ENCODE measurements at places on chromosomes 1 and 21.

GRCh38 chr1:37901191-37901892 lies 42.0 kb upstream of the MTF1 start:
- no peak for DNase-seq

DNA sequence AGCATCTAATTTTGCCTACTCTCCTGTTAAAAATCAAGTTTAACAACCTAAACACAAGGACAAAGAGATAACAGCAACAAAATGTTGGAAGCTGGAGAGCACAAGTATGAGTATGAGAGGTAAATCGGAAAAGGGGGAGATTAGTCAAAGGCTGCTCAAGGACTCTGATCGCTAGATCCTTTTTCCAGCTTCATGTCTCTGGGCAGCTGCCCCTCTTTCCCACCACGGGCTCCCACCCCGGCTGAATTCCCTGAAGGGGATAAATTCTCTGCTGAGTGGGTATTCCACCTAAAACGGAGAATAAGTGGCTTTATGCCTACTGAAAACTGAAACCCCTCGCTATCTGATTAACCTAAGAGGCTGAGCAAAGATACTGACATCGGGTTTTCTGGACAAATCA lies 696 bp upstream of the CTBS start:
- no peak for DNase-seq

GRCh38 chr21:35027563-35028450 lies 21.3 kb downstream of the RUNX1 start:
- DNase-seq, result no peak

DNA sequence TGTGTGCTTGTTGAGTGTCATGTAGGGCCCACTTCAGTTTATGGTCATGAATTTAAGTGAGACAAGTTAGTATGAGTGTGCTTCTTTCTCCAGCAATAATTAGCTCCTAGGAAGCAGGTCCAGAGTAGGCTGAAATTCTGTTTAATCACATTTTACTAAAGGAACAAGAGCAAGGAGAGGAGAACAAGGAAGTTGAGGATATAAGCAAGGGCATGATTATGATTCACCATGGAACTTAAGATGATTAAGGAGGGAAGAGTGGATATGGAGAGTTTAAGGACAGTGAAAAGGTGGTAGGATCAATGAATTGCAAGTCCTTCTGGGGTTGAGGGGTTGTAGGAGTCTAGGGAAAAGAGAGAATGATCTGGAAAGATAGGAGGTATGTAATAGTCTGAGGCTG lies 3.1 kb upstream of the DIPK1A start:
- DNase-seq, result no peak

- DNase-seq, result no peak
Measured at GRCh38 chr1:167248707-167249642, 28.3 kb downstream of the POU2F1 start.

DNA sequence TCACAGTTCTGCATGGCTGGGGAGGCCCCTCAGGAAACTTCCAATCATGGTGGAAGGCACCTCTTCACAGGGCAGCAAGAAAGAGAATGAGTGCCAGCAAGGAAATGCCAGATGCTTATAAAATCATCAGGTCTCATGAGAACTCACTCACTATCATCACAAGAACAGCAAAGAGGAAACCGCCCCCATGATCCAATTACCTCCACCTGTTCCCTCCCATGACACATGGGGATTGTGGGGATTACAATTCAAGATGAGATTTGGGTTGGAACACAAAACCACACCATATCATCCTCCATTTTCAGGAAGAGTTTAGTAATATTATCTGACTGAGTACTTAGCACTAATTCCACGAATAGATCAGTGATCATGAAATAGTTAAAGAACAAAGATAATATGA lies 244.2 kb downstream of the LMO4 start:
- no peak for DNase-seq

GRCh38 chr1:241479294-241479693 lies 40.3 kb downstream of the FH start:
- no peak for DNase-seq

DNA sequence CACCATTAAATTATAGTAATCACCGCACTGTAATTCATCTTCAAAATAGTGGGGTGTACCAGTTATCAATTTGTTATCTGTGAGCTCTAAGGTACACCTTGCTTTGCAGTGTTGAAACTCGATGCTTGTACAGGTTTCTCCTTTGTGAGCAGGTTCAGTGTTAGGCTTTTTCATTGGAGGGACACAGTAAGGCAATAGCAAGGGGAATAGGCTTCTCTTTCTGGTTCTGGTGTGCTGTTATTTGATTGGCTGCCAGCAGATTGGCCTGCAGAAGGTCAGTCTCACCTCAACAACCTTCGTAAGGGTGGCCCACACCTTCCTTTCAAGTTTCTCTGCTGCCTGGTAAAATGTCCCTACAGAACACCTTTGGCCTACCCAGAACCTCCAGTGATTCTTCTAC lies 76.2 kb upstream of the B3GALT2 start:
- DNase-seq, result no peak

DNA sequence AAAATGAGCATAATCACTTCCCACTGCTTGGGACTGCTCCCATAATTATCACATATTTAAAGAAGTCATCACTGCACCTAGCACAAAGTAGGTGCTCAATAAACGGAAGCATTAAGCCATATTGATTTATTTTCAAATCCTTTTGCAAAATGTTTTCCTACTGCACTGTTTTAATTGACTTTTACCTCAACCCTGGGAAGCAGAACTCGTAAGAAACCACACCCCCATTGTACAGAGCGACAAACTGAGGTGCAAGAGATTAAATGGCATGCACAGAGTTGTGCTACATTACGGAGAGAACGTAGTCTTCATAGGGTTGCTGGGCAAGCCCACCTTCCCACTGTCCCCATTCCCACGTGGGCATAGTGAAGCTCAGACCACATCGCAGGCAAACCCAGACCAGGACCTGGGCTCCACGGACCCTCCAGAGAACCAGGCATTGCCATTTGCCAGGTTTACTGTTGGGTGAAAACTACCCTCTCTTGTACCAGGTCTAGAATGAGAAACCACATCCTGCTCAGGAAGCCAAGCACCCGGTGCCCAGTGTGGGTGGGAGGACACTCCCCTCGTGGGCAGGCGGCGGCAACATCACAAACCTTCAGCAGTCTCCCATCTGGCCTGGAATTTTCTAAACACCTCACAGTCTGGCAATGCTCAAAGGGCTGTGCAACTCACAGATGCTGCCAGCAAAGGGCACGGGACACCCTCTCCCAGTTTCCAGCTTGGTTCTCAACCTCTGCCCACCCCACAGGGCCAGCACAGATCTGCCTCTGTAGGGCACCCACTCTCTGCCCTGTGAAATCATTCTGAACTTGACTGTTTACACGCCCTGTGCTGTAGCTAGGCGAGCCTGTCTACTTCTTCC lies 8.2 kb downstream of the IFFO2 start:
- DNase-seq, result no peak

- no peak for DNase-seq
Measured at GRCh38 chr21:14303731-14304488, 79.0 kb downstream of the HSPA13 start.

GRCh38 chr1:158285756-158286241 lies 3.9 kb upstream of the CD1C start:
- DNase-seq, result no peak

- DNase-seq, result no peak
Measured at GRCh38 chr1:2274929-2275475, 46.9 kb downstream of the SKI start.

DNA sequence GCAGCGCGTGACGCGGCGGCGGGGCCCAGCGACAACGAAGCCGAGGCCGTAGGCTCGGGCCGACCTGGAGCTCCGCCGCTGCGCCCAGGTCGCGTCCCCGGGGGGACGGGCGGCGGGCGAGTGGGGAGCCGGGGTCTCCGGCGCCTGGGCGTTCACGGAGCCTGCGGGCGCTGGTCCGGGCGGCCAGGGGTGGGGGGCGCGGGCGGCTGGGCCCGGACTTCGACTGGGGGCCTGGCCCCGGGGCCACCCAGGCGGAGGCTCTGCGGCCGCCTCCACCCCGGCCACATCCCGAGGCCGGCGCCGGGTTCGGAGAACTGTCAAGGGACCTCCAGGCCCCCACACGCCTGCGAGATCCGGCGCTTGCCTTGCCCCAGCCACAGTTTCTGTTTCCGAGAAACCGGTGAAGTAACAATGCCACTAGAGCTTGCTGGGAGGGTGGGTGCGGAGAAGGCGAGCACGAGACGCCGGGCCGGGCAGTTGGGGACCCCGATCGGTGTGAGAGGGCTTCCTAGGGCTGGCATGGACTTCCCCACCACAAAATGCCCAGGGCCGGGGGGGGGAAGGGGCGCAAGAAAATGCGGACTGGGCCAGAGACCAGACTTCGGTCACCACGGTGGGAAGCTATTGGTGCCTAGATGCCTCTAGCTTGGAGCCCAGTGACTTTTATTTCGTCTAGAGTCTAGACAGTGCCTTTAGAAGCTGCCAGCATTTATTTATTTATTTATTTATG lies 501 bp downstream of the FBXO6 start:
- no peak for DNase-seq

DNA sequence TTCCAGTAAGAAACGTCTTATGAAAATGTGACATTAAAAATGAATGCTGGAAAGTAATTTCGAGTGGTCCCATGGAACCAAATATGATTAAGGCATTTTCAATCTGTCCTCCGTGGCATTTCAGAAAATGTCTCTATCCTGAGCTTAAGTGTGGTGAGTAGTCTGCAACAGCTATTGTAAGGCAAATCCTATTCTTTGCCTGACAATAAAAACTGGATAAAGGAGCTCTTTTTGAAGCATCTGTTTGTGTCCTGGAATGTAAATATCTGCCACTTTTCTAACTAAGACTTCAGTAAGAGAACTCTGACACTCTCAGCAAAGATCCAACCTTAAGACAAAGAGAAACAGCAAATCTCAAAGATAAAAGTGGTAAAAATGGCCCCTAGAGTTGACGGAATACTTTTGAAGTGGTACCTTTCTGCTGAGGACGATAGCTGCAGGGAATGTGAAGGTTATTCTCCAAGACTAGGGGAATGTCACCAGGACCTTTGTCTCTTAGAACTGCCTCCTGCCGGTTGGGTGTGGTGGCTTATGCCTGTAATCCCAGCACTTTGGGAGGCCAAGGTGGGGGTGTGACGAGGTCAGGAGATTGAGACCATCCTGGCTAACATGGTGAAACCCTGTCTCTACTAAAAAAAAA lies 486.7 kb upstream of the ZP4 start:
- DNase-seq, result no peak

DNA sequence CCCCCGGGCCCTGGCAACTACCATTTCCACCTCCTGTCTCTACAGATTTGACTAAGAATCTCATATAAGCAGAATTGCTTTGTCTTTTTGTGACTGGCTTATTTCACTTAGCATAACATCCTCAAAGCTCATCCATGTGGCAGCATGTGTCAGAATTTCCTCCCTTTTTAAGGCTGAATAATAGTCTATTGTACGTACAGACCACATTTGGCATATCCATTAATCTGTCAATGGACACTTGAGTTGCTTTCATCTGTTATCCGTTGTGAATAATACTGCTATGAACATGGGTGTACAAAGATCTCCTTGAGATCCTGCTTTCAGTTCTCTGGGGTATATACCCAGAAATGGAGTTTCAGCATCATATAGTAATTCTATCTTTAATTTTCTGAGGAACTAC lies 24.0 kb downstream of the SPATA21 start:
- no peak for DNase-seq

DNA sequence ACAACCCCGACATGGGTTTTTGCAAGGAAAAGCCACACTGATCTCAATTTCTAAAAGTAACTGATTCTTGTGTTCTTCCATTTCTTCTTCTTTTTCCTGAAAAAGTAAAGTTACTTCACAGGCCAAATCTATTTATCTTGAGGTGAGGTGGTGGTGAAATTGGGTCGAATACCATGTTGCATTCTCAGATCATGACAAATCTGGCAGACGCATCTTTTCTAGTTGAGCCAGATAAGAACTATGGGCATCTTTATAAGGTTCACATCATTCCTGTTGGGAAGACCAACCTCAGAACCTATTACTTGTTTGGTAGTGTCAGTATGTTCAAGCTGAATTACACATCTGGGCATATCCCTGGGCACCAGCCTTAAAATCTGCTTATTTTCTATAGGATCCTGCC lies 78.6 kb upstream of the USP25 start:
- DNase-seq, result no peak

DNA sequence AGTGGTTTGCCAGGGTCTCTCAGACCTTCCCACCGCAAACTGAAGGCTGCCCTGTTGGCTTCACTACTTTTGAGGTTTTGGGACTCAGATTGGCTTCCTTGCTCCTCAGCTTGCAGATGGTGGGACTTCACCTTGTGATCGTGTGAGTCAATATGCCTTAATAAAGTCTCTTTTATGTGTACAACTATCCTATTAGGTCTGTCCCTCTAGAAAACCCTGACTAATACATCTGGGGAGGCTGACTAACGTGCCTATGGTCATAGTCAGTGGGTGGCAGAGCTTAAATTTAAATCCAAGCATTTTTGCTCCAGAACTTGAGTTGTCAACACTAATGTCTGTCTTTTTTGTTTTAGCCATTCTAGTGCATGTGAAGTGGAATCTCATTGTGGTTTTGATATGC lies 76.5 kb upstream of the CHODL start:
- DNase-seq, result no peak

- DNase-seq, result no peak
Measured at GRCh38 chr21:16534408-16535101, 804.8 kb downstream of the USP25 start.

- no peak for DNase-seq
Measured at GRCh38 chr1:115679141-115679611, 37.4 kb downstream of the VANGL1 start.

DNA sequence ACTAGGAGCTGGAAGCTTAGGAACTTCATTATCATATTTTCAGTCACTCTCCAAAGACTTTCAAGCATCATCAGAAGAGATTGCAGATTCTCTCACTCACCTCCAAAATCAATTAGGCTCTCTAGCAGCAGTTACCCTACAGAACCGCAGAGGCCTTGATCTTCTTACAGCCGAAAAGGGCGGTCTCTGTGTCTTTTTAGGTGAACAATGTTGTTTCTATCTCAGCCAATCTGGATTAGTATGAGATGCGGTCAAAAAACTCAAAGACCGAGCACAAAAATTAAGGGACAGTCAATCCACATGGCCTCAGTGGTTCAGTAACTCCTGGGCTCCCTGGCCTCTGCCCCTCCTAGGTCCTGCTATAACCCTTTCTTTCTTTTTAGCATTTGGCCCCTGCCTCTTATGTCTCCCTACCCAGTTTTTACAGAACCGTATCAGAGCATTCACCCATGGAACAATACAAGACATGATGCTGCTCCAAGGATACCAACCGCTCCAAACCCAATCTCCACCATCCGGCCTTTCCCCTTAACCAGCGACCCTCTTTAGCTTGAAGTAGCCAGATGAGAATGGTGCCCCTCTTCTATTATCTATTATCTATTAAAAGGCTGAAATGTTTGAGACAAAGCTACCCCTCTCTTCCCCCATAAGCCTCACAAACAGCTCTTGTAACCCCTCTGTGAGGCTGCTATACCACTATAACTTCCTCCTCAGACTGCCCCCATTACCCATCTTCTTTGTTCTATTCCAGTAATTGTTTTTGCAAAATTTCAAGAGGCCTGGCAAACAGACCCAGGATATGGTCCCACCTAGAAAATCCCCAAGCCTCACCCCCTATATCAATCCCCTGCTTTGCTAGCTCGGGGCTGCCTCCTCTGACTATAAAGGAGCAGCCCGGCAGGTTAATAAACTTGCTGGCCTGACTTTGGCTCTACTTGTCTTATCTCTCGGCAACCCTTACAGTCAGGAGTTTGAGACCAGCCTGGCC lies 18.7 kb upstream of the CA6 start:
- DNase-seq, result no peak
